ENCODE measurements at places on chromosomes 1 and 21.

DNA sequence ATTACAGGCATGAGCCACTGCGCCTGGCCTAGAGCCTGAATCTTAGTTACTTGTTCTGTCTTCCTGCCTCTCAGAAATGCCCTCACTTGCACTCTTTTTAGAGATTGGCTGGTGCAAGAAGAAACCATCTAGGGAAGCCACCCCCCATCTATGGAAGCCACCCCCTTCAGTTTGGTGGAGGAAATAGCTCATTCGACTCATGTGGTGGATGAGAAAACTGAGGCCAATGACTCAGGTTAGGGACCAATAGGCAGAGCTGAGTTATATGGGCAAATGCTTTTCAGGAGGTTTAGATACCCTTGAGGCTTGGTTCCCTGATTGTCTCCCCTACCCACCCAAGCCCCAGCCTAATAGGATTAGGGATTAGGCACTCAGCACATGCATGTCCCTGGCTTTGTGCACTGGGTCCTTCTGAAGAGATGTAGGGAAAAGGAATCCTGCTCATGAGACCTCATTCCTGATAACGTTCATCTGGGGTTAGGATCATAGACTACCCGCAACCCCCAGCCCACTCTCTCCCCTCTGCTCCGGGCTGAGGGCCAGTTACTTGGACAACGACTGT is 77.1 kb downstream of the PAX7 start:
- DNase-seq: no peak

DNA sequence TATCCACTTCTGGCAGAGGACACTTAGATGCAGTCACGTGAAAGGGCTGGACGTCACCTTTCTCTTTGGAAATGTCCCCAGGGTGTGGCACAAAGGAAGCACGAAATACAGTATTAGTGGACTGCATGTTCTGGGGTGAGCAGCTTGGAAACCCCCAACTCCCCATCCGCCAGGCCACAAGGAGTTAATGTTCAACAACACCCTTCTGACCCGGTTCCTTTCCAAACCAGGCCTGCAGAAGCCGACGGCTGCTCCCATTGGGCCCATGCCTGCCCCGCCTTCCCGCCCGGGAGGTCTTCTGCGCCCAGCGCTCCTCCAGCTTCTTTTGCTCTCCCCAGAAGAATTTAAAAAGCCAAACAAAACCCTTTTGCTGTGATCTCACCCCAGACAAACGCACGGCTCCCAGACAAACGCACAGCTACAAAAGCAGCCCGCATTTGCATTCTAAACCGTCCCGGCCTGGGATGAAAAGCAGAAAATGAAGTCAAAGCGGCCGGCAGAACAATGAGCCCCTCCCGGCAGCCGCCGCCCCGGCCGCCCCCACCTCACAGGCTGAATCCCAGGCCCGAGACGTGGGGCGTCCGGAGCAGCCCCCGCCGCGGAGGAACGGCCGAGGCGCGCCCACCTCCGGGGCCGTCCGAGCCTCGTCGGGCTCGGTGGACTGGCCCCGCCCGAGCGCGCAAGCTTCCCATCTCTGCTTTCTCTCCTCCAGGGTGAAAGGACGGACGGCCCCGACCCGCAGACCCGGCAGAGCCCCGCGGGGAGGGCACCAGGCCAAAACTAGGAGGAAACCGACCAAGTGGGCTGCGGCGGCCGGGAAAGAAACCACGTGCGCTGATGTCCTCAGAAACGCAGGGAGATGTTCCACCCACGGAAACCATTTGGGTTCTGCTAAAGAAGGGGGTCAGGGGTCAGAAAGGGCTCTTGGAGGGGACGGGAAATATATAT is 101.9 kb downstream of the PLPP3 start:
- DNase-seq: no peak

GRCh38 chr1:94765958-94766357 is 54.2 kb upstream of the SLC44A3 start:
- no peak for DNase-seq

DNA sequence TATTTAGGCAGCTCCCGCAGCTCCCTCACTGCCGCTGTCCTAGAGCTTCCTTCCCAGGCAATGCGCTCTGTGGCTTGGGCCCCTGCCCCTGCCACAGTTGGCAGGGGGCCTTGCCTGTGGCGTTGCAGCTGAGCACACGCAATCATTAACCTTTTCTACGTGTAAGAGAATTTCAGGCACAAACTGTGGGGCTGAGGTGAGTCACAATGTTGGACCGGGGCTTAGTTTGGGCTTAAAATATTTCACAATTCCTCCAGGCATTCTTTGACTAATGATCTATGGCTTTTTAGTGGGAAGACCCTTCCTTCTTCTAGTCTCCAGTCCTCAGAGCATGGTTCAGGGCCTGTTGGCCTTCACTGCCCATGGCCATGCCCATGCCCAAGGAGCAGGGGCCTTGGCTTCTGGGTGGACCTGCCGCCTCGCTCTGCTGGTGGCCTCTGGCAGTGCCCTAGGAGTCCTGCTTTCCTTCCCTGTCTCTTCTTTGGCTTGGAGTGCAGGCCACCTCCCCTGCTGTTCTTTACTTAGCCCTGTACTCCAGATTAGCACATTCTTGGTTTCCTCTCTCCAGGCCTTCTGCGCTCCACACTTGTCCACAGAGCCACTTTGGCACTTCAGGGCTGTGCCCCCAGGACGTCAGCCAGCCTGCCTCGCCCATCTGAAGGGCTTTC is 39.2 kb downstream of the MAPKAPK2 start:
- no peak for DNase-seq

DNA sequence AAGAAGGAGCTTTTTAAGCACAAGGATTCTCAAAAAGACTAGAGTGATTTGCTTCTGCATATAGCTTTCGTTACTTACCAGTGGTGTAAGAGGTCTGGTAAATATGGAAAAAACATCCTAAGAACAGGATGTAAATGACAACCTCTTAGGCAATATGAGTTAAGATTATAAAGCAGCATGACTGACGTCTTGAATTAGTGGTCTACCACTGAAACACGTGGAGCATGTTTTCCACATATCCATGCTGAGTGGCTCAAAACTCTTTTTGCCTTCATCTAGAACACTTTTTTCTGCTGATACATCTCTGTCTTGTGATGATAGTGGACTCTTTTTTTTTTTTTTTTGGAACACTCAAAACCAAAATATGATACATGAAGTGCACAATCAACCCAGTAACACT is 44.6 kb downstream of the RCAN1 start:
- DNase-seq: no peak

DNA sequence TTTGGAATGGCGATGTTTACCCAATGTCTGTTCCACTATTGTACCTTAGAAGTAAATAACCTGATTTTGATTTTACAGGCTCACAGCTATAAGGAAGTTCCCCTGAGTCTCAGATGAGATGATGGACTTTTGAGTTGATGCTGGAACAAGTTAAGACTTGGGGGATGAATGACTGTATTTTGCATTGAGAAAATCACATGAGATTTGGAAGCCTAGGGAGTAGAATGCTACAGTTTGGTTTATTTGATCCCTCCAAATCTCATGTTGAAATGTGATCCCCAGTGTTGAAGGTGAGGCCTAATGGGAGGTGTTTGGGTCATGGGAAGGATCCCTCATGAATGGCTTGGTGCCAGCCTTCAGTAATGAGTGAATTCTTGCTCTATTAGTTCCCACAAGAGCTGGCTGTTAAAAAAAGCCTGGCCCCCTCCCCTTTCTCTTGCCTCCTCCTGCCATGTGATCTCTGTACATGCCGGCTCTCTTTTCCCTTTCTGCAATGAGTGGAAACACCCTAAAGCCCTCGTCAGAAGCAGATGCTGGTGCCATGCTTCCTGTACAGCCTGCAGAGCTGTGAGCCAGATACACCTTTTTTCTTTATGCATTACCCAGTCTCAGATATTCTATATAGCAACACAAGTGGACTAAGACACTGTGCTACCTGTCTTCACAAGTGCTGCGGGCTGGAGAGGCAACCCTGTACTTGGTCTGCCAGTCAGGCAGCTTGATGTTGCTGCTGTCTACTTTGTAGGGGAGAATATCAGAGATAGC is 77.0 kb upstream of the TLR5 start:
- no peak for DNase-seq

GRCh38 chr1:52558941-52559340 is 6.0 kb upstream of the TUT4 start:
- DNase-seq: no peak

GRCh38 chr1:61293197-61293596 is 210.8 kb downstream of the NFIA start:
- no peak for DNase-seq

DNA sequence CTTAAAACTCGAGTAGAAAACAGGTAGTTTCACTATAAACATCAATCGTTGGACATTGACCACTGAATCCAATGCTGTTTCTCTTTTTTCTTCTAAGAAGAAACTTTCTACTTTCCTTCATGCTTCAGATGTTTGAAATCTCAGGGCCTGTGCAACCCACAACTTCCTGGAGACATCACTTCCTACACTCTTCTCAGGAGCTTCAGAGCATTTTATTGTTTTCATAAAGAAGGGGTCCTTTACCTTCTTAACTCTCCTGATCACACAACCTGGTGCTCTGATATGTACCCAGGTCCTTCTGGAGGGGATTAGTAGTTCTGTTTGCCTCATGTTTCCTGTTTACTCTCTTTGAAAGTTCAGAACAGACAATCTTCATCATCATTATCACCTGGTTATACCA is 113.0 kb upstream of the VAV3 start:
- DNase-seq: no peak

Measured in activated CD8-positive, alpha-beta memory T cell treated with anti-CD3 and anti-CD28 coated beads for 48 hours (primary cell).